Activated CD8-positive, alpha-beta memory T cell treated with anti-CD3 and anti-CD28 coated beads, Interleukin-2, amount 50 U/mL, for 4 hours (primary cell): ENCODE measurements at places on chromosomes 13 and 19.

DNA sequence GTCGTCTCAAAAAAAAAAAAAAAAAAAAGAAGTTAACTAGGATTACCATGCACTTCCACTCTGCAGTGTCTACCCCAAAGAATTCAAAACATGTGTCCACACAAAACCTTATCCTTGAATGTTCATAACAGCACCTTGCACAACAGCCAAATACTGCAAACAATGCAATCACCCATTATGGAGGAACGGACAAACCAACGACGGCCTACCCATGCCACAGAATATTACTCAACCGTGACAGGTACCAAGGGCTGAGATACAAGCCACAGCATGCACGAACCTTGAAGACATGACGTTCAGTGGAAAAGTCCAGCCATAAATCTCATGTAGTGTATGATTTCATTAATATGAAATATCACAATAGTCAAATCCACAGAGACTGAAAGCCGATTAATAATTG, 3.0 kb upstream of the SHISA7 start:
- no peak for DNase-seq

GRCh38 chr19:29393915-29394460, 131.8 kb upstream of the VSTM2B start:
- DNase-seq = no peak

GRCh38 chr19:37551129-37551993, 43.2 kb downstream of the ZNF571 start:
- DNase-seq = no peak

- DNase-seq = no peak
These were observed 17.1 kb downstream of the CLN5 start for GRCh38 chr13:77009011-77009410.

- DNase-seq = no peak
These were observed 14.0 kb upstream of the IGLON5 start for GRCh38 chr19:51297406-51297805.

- DNase-seq = no peak
These were observed 103.8 kb downstream of the SLC10A2 start for GRCh38 chr13:102962430-102962829.

DNA sequence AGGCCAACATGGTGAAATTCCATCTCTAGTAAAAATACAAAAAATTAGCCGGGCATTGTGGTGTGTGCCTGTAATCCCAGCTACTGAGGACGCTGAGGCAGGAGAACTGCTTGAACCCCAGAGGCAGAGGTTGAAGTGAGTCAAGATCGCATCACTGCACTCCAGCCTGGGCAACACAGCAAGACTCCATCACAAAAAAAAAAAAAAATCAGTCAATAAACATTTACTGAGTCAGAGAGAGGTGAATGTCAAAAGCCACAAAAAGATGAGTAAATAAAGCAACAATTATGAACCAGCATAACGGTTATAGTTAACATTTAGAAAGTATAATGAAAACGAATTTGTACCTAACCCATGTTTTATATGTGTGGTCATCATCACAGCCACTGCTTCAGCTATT, 23.1 kb downstream of the PSPC1 start:
- DNase-seq = no peak

- DNase-seq = no peak
These were observed 80.5 kb downstream of the GADD45B start for GRCh38 chr19:2556221-2557092.

DNA sequence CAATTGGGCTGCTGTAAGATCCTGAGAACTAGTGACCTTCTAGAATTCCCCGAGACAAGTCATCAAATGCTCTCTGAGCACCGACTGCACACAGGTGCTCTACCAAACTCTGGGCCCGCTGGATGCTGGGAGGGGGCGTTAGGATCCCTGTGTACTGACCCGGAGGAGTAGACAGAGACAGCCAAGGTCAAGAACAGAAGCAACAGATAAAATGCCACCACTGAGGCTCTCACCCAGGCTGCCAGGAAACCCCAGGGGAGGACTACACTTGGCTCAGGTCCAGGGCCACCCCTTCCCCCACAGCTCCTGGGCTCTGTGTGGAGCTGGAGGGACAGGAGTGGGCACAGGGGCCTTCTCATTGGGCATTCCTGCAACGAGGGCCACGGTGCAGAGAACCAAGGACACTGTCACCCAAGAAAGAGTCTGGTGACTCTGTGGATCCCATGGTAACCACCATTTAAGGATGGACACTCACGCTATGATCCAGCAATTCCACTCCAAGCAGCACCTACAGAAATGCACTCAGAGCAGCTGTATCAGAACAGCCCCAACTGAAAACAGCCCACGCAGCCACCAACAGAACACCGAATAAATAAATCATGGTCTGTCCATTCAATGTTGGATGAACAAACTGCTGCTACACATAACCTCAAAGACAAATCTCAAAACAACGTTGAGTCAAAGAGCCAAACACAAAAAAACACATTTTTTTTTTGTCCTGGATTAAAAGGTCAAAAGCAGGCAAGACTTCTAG, 16.8 kb upstream of the SLC35E1 start:
- no peak for DNase-seq

- no peak for DNase-seq
These were observed 208.3 kb downstream of the OXGR1 start for GRCh38 chr13:96785986-96786385.

- no peak for DNase-seq
These were observed 2.7 kb upstream of the KLK2 start for GRCh38 chr19:50870417-50871089.

- no peak for DNase-seq
These were observed 32.1 kb downstream of the RASL11A start for GRCh38 chr13:27302643-27303262.

GRCh38 chr13:102710261-102710679, 15.4 kb upstream of the METTL21C start:
- DNase-seq = no peak

DNA sequence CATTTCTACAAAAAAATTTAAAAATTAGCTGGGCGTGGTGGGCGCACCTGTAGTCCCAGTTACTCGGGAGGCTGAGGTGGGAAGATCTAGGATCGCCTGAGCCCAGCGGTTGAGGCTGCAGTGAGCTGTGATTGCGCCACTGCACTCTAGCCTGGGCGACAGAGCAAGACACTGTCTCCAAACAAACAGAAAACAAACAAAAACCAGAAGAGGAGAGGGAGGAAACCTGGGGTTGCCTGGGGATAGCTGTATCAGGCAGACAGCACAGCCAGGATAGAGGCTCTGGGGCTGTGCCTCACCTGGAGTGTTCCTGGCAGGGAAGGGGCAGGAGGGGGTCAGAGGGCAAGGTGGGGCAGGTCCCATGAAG, 2.6 kb upstream of the POLR2E start:
- no peak for DNase-seq

DNA sequence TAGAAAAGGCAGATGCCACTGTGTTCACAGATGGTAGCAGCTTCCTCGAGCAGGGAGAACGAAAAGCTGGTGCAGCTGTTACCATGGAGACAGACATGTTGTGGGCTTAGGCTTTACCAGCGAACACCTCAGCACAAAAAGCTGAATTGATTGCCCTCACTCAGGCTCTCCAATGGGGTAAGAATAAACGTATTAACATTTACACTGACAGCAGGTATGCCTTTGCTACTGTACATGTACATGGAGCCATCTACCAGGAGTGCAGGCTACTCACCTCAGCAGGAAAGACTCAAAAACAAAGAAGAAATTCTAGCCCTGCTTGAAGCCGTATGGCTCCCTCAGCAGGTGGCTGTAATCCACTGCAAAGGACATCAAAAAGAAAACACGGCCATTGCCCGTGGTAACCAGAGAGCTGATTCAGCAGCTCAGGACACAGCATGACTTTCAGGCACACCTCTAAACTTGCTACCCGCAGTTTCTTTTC, 197.7 kb downstream of the ZNF737 start:
- DNase-seq = no peak

DNA sequence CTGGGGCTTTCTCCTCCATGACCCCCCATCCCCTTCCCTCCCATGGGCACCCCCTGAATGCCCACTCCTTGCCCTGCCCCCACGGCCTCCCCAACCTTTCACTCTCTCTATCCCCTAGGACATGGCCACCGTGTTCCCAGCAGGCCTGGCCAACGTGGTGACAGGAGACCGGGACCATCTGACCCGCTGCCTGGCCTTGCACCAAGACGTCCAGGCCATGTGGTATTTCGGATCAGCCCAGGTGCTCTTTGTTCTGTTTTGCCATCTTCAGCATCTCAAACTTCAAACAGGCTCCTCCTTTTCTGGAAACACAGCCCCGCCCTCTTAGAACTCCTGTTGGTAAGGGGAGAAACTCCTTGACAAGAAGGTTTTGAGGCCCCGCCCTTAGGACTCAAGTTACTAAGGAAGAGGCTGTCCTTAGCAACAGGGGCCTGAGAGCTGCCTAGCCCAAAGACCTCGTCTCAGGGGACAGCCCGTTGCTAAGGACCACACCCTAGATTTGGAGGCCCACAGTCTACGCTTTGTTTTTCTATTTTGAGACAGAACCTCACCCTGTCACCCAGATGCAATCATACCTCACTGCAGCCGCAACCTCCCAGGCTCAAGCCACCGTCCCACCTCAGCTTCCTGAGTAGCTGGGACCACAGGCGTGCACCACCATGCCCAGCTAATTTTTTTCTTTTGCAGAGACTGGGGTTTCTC, 5.1 kb upstream of the FLT3LG start:
- DNase-seq = peak; percentile 60
